ENCODE measurements at places on chromosomes 6 and 20.

- no peak for DNase-seq
These were observed 111.2 kb upstream of the PTCHD4 start for GRCh38 chr6:48222241-48222640.

- DNase-seq, result no peak
These were observed 44.1 kb downstream of the ADGB start for GRCh38 chr6:146642921-146643320.

GRCh38 chr20:57079031-57080005, 187.1 kb downstream of the BMP7 start:
- DNase-seq, result no peak

GRCh38 chr6:30122515-30122914, 9.6 kb upstream of the TRIM31 start:
- DNase-seq, result no peak

GRCh38 chr20:45363611-45364492, 896 bp downstream of the SYS1 start:
- DNase-seq, result no peak

DNA sequence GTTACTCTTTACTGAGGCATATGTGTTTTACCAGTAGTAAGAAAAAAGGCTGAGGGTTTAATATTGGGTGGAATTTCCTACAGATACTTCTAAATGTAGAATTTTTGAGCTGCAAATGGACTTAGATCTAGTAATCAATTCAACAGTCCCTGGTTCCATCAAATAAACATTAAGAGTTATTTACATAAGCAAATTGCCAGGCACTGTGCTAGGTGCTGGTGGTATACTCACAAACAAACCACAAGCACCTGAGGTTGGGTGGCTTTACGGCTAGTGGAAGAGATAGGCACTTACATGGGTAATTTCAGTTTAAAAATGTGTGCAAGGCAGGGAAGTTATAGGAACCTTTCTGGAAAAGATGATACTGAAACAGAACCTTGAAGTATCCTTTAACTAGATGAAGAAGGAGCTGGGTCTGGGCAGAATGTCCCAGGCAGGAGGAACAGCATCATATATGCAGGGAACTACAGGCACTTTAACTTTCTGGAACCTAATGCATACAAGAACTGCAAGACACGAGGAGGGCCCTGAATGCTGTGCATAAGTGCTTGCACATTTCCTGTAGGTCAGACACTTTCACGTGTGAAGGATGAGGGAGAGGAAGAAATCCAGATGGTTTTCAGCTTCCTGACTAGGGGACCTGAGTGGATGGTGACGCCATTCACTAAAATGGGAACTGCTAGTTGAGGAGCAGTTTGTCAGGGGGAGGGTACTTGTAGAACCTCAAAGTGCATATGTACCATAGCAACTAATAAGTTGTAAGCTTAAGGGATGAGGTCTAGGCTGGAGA, 4.5 kb downstream of the CCN6 start:
- no peak for DNase-seq

GRCh38 chr6:142297996-142298753, 3.6 kb upstream of the ADGRG6 start:
- peak; percentile 91 for DNase-seq

GRCh38 chr20:61133611-61134010, 118.5 kb upstream of the CDH4 start:
- no peak for DNase-seq

GRCh38 chr6:32151863-32152768, at the start of gene PRRT1:
Gene PRRT1 (minus strand): TSS chr6:32151939. CDS start chr6:32151827, 112 bp downstream.
- no peak for DNase-seq

DNA sequence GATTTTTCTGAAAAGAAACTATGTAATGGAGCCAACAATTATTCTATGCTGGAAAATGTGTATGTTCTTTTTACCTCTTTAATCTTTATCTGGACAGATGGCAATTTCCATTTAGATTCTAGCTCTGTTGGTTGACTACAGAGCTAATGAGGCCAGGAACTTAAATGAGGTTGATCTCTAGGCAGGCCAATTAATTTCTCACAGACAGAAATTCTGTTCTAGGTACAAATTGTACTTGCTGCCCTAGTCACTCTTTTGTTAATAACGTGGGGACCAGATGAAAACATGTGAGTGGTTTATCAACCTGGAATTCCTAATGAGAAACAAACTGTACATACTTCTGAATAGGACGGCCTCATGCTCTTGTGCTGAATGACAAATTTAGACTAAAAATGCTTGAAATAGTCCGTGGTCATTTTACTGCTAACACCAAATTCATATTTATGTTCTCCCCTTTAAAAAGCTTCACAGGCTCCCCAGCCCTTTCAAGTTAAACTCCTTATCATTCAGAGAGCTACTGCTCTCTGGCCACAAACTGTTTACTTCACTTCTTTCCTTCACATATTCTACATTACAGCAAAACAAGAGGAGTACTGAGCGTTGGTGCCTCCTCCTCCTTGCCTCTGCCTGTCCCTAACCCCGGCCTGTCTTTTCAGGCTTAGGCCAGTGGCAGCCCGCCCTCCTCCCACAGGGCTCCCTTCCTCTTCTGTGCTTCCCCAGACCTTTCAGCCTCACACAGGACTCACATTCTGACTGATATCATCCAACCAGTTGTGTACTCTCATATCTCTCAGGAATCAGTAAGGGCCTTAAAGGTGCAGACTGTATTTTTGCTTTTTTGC, 41.4 kb downstream of the DTNBP1 start:
- DNase-seq, result no peak

- no peak for DNase-seq
These were observed 5.8 kb upstream of the SIM1 start for GRCh38 chr6:100470422-100471120.

DNA sequence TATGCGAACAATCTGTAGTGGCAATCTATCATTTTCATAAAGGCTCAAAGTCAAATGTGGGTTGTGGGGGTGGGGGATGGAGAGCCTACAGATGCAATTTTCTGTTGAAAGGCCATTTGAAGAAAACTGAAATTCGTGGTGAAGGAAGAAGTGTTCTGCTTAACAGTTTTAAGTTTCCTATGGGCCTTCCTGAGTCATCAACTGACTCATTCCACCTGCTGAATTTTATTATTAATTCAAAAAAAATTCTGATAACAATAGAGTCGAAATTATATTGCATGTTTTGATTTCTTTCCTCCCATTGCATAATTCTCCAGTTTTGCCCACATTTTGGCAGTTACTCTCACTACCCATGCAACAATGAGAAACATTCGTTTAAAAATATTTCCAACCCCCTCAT, 622.3 kb upstream of the ARID1B start:
- no peak for DNase-seq

DNA sequence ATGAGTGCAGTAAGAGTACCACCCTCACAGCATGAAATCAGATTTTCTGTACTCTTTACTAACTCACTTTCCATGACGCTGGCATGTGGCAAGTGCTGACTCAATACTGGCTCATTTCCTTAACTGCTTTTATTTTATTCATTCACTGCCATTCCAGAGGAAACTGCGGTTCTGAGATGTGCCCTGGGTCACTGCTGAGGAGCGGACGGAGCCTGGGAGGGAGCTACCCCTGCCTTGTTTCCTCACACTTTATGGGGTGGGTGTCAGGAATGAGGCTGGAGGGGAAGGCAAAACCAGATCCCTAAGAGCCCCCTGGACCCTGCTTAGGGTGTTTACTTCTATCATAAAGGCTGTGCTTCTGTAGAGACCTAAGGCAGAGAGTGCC, 14.4 kb downstream of the NT5E start:
- peak; percentile 96 for DNase-seq

GRCh38 chr6:149202952-149203351, 114.6 kb upstream of the TAB2 start:
- DNase-seq, result no peak

GRCh38 chr20:62311832-62312661, 9.2 kb downstream of the ADRM1 start:
- DNase-seq, result no peak

- no peak for DNase-seq
These were observed 63.9 kb upstream of the PDE10A start for GRCh38 chr6:165726965-165727381.

GRCh38 chr6:144335311-144335861, 50.3 kb downstream of the UTRN start:
- DNase-seq, result no peak

DNA sequence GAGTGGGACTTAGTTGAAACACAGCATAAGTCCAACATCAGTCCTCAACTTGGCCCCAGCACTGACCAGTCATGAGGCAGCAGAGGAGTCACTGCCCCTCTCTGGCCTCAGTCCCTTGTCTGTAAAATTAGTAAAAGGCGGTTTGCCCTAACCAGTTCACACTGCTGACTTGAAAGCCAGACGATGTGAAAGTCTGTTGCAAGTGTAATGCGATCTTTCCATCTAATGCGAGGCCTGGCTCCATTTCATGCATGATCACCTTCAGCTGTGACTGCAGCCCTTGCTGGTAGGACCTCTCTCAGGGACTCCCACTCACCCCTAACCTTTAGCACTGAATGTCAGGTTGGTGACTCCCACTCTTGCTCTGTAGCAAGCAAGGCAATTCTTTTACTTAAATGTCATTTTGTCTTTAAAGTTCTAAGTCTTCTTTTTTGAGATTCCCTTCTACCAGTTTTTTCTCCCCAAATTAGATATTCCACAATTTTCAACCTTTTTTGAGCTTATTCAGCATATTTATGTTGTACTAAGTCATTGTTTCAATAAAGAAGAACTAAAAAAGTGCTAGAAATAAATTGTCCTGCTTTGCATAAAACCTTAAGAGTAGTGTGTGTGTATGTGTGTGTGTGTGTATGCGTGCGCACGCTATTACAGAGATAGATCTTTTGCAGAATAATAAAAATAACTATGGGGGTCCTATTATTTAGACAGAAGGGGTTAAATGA, 245.5 kb downstream of the PACRG start:
- no peak for DNase-seq

DNA sequence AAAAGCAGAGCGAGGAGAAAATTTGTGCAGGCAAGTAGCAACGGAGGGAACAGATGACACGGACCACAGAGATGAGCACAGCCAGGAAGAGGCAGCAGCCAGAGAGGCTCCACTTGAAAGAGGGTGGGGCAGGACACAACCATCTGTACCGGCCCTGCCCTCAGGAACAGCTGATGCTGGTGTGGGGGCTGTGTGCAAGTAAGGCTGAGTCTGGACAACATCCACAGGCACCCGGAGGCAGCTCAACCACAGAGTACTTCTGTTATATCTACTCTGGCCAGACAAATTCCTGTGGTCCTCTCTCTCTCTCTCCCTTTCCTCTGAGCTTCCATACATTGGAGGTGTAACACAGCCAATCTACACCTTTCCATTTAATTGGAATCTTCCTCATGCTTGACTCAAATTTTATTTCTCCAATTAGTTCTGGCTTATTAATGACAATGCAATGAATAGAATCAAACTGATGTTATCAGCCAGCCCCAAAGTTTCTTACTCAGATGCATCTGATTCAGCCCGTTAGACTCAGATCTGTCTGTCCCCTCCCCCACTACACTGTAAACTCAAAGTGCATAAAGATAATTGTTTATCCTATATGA, 24.9 kb downstream of the KIF13A start:
- DNase-seq, result peak; percentile 98

GRCh38 chr6:33088931-33089620, 13.3 kb downstream of the HLA-DPB1 start:
- DNase-seq, result no peak

DNA sequence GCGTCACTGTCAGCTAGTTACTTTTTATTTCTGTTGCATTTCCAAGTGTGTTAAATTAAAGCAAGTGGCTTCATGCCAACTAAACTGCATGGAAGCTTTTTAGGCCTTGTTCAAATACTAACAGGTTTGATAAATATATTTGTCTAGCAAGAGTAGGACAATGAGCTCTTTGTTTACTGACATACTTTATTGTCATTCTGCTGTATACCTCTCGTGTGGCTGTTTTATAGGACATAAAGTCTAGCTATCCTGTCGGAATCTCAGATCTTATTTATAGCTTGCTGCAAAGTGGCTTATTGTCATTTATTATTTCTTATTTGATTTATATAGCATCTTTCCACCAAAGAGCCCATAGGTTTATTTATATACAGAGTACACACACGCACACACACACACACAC, 711.1 kb downstream of the KIF16B start:
- no peak for DNase-seq

GRCh38 chr20:41969656-41970055, 351.5 kb upstream of the CHD6 start:
- DNase-seq, result no peak

- peak; percentile 63 for DNase-seq
These were observed 4.9 kb downstream of the VEGFA start for GRCh38 chr6:43774776-43775534.

DNA sequence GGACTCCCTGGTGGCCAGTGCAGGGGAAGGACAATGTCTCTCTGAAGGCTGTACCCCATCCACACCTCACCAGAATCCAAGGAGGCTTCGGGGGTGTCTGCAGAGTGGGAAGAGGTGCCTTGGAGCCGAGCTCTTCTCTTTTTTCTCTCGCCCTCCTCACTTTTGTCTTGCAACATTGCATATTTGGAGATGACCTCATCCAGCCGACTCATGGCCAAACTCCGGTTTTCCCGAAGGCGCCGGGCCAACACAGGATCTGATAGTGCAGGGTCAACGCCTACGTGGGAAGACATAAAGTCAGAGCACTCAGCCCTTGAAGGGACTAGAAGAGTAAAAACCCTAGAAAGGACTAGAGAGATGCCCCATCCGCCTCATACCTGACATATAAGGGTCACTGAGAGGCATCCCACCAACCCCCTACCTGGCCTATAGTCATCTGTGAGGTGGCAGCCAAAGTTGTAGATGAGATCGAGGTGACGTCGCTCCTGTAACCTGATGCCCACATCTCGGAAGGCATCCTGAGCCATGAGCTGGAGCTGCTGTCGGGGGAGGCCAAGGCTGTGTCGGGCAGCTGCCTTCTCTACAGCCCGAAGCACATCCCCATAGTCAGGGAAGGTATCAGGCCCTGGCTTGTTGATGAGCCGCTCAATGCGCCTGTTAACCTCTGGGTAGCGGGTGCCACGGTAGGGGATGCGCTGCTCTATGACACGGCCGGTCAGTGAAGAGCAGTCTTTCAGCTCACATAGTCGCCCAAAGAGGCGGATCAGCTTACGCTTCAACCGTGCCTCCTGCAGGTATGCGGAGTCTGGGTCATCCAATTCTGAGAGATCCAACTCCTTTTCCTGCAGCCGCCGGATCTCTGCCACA, 3.0 kb upstream of the ZBTB22 start:
- DNase-seq, result peak; percentile 93

- DNase-seq, result no peak
These were observed 152.4 kb upstream of the ESR1 start for GRCh38 chr6:151655099-151655498.

DNA sequence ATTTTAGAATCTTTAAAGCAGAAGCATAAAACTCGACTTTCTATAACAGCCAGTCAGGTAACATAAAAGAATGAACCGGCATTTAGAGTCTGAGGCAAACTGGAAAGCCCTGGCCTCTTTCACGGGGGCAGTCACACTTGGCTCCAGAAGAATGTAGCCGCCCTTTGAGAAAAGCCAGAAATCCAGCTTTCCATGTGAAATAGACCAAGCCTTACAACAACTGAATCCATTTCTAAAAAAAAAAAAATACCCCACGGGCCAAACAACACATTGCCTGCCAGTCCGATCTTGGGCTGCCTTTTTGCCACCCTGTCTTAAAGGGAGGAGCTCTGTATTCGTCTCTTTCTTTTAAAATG, 252.9 kb upstream of the TAB2 start:
- no peak for DNase-seq
